Diencephalon (tissue), 1 donor: ENCODE measurements at places on chromosomes 16 and 17. TPM values are rescaled to one million over a fixed set of nuclear protein-coding genes. Genes with fewer than 3 reads are reported as not detected.

Gene FA2H
- total RNA-seq, result 0.23 TPM

Gene KCNH6
- 0.69 TPM for total RNA-seq

Gene CRYBA1
- not detected for total RNA-seq

Gene TMC7
- total RNA-seq, result 5.1 TPM

Gene BMERB1
- 109 TPM for total RNA-seq

Gene MPP2
- total RNA-seq, result 35.8 TPM

Gene ITGAD
- total RNA-seq, result not detected

Gene DDX52
- 33.7 TPM for total RNA-seq

Gene NPLOC4
- 48.0 TPM for total RNA-seq

Gene HBZ
- total RNA-seq, result 1.2 TPM

Gene KCNAB3
- total RNA-seq, result 3.7 TPM

Gene C17orf100
- 5.3 TPM for total RNA-seq

Gene KRT23
- total RNA-seq, result 0.46 TPM

Gene FBXO39
- total RNA-seq, result not detected

Gene TSPAN10
- 0.23 TPM for total RNA-seq

Gene BCO1
- total RNA-seq, result 0.46 TPM

Gene CHAD
- total RNA-seq, result 0.46 TPM

Gene KRTAP16-1
- total RNA-seq, result not detected
